ENCODE measurements at places on chromosomes 3 and 15.

DNA sequence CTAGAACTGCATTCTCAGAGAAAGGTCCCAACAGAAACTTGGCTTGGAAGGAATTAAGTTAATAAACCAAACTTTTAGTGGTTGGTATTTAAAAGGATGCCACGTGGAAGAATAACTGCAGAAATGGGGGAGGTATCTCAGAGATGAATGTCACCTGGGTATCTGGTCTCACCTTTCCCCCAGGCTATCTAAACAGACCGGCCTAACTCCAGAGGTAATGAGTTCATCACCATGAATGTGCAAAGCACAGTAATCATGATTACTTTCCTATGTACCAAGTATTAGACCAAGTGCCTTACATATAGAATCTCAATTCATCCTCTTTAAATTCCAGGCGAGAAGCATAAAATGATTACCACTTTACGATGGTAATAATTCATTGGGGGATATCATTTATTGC, 80.8 kb downstream of the FBN1 start:
- H3K27ac ChIP-seq: no peak overlapping the region
- no peak for DNase-seq
- no peak overlapping the region for H3K4me3 ChIP-seq

- H3K4me1 ChIP-seq: no peaks in the 10 kb centered on the region
- no peak overlapping the region for H3K27ac ChIP-seq
- no peak overlapping the region for H3K4me3 ChIP-seq
- DNase-seq: no peak
- no peaks in the 10 kb centered on the region for H3K27me3 ChIP-seq
These were observed 360.4 kb downstream of the EFHB start for GRCh38 chr3:19573644-19574043.

DNA sequence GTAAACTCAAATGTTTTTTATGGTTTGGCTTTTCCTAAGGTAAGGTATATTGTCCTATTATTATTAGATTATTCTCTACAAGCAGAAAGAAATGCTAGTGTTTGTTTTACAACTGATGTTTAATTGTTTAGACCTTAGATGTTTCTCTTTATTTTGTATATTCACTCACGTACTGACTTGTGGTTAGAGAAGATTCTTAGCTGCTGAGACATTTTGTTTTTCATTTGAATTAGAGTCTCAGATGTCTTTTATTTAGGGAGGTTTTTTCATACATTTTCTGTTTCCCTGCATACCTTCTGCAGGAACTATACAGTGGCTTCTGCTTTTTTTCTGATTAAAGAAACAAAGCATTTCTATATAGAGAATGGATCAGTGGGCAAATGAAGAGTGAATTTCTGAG, 110.9 kb downstream of the MYRIP start:
- H3K4me1 ChIP-seq: no peaks in the 10 kb centered on the region
- H3K36me3 ChIP-seq: no peaks in the 10 kb centered on the region
- H3K27ac ChIP-seq: no peak overlapping the region
- no peak overlapping the region for H3K4me3 ChIP-seq

DNA sequence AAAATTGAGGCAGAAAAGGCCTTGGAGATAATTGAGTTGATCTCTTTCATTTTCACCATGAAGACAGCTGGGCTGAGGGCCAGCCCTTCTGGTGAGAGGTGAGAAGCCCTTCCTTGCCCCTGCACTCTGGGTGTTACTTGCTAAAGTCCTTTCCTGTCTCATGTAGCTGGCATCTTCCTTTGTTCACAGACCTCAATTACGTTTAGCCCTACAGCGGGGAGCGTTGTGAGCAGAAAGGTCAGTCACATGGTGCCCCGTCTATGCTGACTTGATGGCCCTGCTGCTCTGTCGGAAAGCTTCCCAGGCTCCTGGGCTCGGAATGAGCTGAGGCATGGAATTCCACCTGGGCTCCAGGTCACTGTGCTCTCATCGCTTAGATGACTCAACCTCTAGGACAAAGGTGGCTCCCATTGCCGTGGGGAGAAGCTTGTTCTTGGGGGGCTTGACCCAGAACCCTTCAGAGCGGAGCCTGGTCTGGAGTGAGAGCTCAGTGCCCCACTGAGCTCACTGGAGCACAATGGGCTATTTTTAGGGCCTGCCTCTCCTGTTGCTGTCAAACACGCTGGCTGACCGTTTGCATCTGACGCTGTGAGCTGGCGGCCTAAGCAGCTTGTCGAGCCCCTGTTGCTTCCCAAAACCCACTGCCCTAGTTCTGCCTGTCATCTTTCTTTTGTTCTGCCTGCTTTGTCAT, 47.0 kb downstream of the RPLP1 start:
- no peaks in the 10 kb centered on the region for H3K36me3 ChIP-seq
- H3K4me1 ChIP-seq: no peaks in the 10 kb centered on the region
- no peak overlapping the region for H3K4me3 ChIP-seq
- no peak for DNase-seq

- H3K36me3 ChIP-seq: no peaks in the 10 kb centered on the region
- no peak overlapping the region for H3K27ac ChIP-seq
- H3K4me1 ChIP-seq: no peaks in the 10 kb centered on the region
- H3K27me3 ChIP-seq: peaks cover 3% of the 10 kb centered on the region
- H3K4me3 ChIP-seq: no peak overlapping the region
These were observed 171.9 kb downstream of the FAM43A start for GRCh38 chr3:194857469-194858113.

DNA sequence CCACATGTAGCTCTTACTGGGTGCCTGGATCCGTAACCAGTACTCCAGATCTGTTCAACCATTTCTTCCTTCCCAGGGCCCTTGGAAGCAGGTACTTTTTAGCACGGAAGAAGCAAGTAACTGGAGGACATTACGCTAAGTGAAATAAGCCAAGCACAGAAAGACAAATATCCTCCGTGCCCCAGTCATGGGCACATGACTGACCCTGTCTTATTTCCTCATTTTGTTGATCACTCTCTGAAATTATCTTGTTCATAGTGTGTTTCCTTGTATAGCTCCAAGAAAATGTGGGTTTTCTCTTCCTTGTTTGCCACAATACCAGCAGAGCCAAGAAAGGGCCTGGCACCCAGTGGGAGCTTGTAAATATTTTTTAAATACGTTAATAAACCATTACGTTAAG, 32.2 kb upstream of the MTMR14 start:
- H3K27me3 ChIP-seq: no peaks in the 10 kb centered on the region
- no peaks in the 10 kb centered on the region for H3K36me3 ChIP-seq
- H3K27ac ChIP-seq: no peak overlapping the region
- H3K4me3 ChIP-seq: no peak overlapping the region

- no peaks in the 10 kb centered on the region for H3K27me3 ChIP-seq
- DNase-seq: no peak
- peak overlapping the region; percentile 54 for H3K27ac ChIP-seq
- no peak overlapping the region for H3K4me3 ChIP-seq
- peaks cover 8% of the 10 kb centered on the region for H3K4me1 ChIP-seq
These were observed 85.6 kb downstream of the RAP2B start for GRCh38 chr3:153247331-153248330.

- H3K27me3 ChIP-seq: peaks cover 3% of the 10 kb centered on the region
- no peak for DNase-seq
- no peak overlapping the region for H3K27ac ChIP-seq
- H3K36me3 ChIP-seq: no peaks in the 10 kb centered on the region
These were observed 10.7 kb upstream of the CYP11A1 start for GRCh38 chr15:74377831-74378766.

DNA sequence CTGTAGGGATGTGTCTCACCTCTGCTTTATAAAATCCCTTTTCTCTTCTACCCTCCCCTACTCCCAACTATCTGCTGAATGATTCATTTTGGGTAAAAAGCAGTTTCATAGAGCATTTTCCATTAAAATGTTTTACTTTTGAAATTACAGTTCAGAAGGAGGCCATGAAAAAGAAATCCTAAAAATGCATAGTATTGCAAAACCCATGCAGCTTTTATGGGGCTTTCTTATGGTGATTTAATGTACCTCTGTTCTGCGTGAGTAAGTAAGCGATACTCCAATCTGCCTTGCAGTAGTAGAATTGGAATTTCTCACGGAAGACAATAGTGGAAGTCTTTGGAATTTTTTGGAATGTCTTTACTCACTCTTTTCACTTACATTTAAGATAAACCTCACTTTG, 111.9 kb downstream of the ARPP21 start:
- no peak overlapping the region for H3K4me3 ChIP-seq
- H3K27ac ChIP-seq: no peak overlapping the region

GRCh38 chr3:119145128-119145499, 851 bp upstream of the TEX55 start:
- no peak overlapping the region for H3K27ac ChIP-seq
- DNase-seq: no peak
- no peaks in the 10 kb centered on the region for H3K27me3 ChIP-seq
- H3K4me3 ChIP-seq: no peak overlapping the region
- H3K36me3 ChIP-seq: no peaks in the 10 kb centered on the region
- no peaks in the 10 kb centered on the region for H3K4me1 ChIP-seq

DNA sequence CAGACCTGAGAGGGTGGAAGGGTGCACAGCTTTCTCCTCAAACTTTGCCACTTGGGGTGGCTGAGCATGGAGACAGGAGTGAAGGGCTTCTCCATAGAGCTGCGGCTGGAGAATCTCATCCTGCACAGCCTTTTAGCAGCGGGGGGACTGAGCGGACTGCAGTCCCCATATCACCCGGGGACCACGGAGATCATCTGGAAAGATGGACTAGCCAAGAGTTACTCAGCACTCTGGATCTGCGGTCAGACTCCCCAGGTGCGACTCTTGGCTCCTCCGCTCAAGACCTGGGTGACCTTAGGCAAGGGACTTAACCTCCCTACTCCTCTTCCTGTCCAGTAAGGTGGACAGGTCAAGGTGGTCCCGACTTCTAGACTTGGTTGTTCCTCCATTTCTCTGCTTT, 125.8 kb upstream of the MEF2A start:
- peaks cover 15% of the 10 kb centered on the region for H3K4me1 ChIP-seq
- no peaks in the 10 kb centered on the region for H3K36me3 ChIP-seq
- no peaks in the 10 kb centered on the region for H3K27me3 ChIP-seq
- no peak overlapping the region for H3K27ac ChIP-seq
- H3K4me3 ChIP-seq: no peak overlapping the region

DNA sequence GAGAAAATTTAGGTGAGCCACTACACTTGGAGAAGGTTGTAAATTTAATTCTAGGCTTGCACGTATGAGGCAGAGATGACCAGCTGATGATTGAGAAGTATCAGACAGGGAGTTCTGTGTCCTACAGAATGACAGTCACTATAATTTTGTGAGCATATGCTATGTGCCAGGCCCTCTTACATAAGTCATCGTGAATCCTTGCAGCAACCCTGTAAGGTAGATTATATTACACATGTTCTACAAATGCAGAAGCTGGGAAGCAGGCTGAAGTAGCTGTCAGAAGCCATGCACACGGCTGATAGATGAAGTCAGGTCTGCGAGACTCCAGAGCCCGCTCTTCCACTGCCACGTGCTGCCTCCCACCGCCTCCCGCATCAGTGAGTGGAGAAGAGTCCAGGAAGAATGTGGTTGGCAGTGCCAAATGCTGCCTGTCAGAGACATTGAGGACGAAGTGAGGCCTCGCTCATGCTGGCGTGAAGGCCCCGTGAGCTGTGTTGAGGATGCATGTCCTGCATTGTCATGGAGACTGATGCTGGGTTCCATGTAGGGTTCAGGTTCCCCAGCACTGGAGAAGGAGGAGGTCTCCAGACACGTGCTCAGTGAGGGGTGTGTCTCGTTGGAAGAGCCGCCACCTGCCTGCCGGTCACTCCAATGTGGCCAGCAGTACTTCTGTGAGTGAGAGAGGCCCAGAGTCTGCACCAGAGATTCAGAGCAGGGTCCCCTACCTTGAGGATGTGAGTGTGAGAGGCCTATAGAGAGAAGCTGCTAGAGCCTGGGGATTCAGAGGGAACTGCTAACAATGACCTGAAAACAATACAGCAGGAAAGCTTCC, 123.3 kb upstream of the PLXNA1 start:
- no peak overlapping the region for H3K4me3 ChIP-seq
- H3K36me3 ChIP-seq: no peaks in the 10 kb centered on the region
- no peak overlapping the region for H3K27ac ChIP-seq
- no peak for DNase-seq

GRCh38 chr15:92079047-92079446, 225.5 kb downstream of the SLCO3A1 start:
- H3K4me3 ChIP-seq: no peak overlapping the region
- no peak overlapping the region for H3K27ac ChIP-seq
- no peaks in the 10 kb centered on the region for H3K27me3 ChIP-seq
- no peaks in the 10 kb centered on the region for H3K36me3 ChIP-seq
- DNase-seq: peak; percentile 6

DNA sequence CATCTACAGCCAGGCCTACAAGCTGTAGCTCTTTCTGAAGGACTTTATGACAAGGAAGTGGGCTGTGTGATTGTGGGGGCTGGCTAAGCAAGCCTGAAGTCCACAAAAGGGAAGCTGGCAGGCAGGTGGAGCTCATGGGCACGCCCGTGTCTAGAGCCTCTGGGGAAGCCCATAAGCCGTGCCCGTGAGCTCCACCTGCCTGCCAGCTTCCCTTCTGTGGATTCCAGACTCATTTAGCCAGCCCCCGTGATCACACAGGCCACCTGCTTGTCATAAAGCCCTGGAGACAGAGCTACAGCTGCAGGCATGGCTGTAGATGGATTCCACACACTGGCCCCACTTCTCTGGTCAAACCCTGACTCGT, 15.2 kb downstream of the EFCC1 start:
- peaks cover 6% of the 10 kb centered on the region for H3K4me1 ChIP-seq
- no peak overlapping the region for H3K27ac ChIP-seq
- no peak overlapping the region for H3K4me3 ChIP-seq
- H3K27me3 ChIP-seq: no peaks in the 10 kb centered on the region
- DNase-seq: no peak
- H3K36me3 ChIP-seq: no peaks in the 10 kb centered on the region

GRCh38 chr15:51076524-51077220, 18.0 kb downstream of the TNFAIP8L3 start:
- no peak for DNase-seq
- H3K27ac ChIP-seq: no peak overlapping the region
- no peaks in the 10 kb centered on the region for H3K4me1 ChIP-seq

GRCh38 chr3:15382405-15382923, 44.9 kb downstream of the METTL6 start:
- H3K27me3 ChIP-seq: no peaks in the 10 kb centered on the region
- no peak overlapping the region for H3K27ac ChIP-seq
- no peak overlapping the region for H3K4me3 ChIP-seq
- no peak for DNase-seq
- H3K4me1 ChIP-seq: peaks cover 2% of the 10 kb centered on the region
- no peaks in the 10 kb centered on the region for H3K36me3 ChIP-seq

DNA sequence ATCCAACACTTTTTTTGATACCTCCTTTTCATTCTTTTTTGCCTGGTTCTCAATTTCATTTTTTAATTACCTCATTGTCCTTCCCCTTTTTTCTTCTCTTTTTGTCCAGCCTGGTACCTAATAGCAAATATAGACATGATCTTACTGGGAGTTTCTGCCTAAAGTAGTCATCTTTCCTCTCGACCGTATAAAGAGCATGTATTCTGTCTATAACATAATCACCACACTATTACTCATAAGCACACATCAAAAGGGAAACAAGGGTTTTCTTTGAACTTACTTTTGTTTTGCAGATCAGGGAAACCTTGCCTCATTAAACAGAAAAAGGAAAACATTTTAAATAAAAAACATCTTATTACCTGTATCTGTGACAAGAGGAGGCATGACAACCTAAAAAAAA, 33.0 kb downstream of the FAM98B start:
- no peaks in the 10 kb centered on the region for H3K4me1 ChIP-seq
- H3K4me3 ChIP-seq: no peak overlapping the region
- no peaks in the 10 kb centered on the region for H3K27me3 ChIP-seq
- DNase-seq: peak; percentile 25
- no peak overlapping the region for H3K27ac ChIP-seq

GRCh38 chr3:196175722-196176121, 35.5 kb downstream of the ZDHHC19 start:
- H3K4me1 ChIP-seq: no peaks in the 10 kb centered on the region
- H3K27ac ChIP-seq: no peak overlapping the region
- no peak for DNase-seq
- no peaks in the 10 kb centered on the region for H3K36me3 ChIP-seq
- H3K27me3 ChIP-seq: no peaks in the 10 kb centered on the region

- H3K27ac ChIP-seq: no peak overlapping the region
- no peaks in the 10 kb centered on the region for H3K4me1 ChIP-seq
- H3K27me3 ChIP-seq: no peaks in the 10 kb centered on the region
- H3K36me3 ChIP-seq: no peaks in the 10 kb centered on the region
These were observed 129.2 kb downstream of the NEK10 start for GRCh38 chr3:27239951-27240350.
